ENCODE measurements at places on chromosomes 4 and X.

DNA sequence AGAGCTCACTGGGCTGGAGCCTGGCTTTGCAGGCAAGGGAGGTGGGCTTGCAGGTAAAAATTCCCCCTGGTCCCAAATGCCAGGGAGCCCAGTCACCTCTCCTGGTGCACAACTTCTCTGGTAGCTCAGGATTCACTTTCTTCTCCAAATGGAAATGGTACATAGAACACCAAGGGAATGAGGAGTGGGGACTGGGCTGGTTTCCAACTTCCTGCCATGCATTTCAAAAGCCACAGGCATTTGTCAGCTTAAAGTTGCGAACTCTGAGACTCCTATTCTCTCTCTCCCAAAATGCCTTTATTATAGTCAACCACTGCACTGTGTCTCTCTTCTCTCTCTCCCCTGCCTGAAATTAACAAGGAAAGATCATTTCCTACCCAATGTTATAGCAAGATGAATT, 177.3 kb downstream of the GRIA3 start:
- DNase-seq, result no peak

GRCh38 chr4:13522282-13523104, 21.8 kb downstream of the NKX3-2 start:
- DNase-seq, result no peak

DNA sequence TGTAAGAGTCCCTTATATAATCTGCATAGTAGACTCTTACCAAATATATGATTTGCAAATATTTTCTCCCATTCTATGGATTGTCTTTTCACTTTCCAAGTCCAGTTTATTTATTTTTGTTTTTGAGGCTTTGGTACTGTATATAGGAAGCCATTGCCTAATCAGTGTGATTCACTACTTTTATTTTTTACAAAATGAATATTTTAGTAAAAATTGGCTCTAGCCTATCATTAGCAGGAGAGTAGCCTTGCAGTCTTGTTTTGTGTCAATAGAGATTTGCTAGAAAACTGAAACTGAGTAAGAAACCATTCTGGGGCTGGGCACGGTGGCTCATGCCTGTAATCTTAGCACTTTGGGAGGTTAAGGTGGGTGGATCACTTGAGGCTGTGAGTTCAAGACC, 199.9 kb upstream of the MAB21L2 start:
- no peak for DNase-seq

DNA sequence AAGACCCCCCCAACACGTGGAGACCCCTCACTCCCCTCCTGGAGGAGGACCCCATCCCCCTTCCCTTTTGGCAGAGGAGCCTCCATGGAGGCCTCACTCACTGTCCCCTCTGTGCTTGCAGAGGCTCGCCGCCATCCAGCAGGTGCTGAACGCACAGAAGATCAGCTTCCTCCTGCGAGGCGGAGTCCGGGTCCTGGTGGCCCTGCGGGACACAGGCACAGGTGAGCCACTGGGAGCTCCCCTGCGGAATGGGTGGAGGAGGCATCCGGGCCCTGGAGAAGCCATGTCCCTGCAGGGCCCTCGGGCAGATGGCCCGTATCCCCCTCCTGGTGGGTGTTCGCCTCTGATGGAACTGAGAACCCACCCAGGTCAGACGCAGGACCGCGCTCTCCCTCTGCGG, 206.5 kb downstream of the AFAP1 start:
- no peak for DNase-seq

DNA sequence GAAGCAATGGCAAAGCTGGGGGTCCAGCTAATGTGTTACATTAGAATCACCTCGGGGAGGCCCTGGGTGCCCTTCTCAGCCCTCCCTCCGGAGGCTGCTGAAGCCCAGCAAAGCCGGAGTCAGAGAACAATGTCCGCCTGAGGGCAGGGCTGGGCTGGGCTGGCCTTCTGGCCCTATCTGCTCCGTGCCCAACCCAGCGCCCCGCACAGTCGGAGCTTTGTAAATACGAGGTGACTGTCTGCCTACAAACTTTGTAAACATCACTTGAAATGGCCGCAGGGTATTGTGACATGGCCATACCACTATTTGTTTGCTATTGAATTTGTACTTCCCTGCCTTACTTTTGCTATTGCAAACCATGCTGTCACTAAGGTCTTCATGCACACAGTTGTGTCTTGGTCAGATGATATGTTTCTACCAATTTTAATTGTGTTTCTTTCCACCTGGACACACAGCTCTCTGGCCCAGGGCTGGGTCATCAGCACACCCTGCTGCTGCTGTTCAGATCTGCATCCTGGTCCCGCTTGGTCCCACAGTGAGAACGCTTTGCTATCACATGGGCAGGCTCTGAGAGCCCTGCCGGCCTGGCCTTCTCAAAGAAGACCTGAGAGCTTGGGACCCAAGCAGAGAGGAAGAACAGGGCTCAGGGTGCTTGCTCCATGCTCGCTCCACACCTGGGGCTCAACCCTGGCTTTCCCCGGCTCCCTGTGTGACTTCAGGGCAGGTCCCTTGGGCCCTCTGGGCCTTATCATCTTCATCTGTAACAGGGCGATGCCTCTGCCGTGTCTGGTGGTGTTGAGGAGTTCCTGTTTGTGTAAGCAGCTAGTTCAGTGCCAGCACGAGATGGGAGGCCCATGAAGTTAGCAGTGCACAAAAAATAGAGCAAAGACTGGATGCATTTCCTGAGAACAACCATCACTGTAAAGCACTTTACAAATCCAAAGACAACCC, 2.3 kb downstream of the S100P start:
- peak; percentile 82 for DNase-seq

DNA sequence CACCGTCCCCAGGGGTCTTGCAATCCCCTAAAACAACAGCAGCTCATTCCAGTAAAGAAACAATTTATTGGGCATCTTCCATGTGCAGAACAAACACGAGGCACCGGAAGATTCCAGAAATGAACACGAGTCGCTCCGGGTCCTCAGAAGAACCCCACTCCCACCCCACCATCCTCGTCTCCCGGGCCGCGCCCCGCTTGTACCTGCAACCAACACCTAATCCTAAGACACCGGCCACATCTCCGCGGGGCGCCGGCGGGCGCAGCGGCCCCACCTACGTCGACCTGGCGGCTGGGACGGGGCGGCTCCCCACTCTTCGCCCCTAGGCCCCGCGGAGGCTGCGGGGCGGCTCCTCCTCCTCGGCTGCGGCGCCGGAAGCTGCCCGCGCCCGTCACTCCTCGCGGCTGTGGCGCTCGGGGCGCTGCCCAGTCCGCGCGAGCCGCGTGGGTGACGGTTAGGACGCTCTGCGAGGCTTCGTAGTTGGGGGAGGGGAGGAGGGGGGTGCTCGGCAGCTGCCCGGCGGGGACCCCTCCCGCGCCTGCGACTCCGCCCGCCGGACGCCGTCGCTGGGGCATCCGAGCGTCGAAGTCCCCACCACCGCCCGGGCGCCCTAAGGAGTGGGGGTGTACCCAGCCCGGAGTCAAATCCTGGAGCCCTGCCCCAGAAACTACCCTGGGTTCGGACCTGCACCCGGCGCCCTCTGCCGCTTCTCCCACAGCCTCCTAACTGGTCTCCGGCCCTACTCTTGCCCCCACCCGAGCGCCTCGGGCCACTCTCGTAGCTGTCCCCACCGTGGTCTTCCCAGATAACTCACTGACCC, at the start of gene CCDC158:
Gene CCDC158 (minus strand): TSS at position 380 of the 820 bp plus-strand sequence. CDS start 17,934 bp downstream, outside the sequence.
- no peak for DNase-seq

DNA sequence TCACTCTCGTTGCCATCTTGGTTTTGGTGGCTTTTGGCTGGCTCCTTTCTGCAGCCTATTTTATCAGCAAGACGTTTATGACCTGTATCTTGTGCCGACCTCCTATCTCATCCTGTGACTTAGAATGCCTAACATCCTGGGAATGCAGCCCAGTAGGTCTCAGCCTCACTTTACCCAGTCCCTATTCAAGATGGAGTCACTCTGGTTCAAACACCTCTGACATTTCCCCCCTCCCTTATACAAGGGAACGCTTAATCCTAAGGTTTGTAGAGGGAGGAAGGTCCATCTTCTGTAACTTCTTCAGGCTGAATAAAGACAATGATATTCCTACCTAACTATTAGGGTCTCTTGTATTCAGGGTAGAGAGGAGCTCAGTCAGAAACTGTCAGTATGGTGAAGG, 79.3 kb upstream of the SPANXB1 start:
- no peak for DNase-seq
